Inflammatory macrophage (primary cell): ENCODE measurements at places on chromosomes 6 and 20.

- no peak for DNase-seq
Observed at GRCh38 chr20:8912731-8913130, 156.2 kb upstream of the PLCB4 start.

GRCh38 chr6:91754691-91755090 lies 1167.8 kb upstream of the MAP3K7 start:
- DNase-seq = no peak

GRCh38 chr6:45427726-45428125 lies 50.0 kb upstream of the SUPT3H start:
- peak; percentile 72 for DNase-seq

GRCh38 chr6:1329708-1330107 lies 17.8 kb downstream of the FOXQ1 start:
- DNase-seq = no peak

DNA sequence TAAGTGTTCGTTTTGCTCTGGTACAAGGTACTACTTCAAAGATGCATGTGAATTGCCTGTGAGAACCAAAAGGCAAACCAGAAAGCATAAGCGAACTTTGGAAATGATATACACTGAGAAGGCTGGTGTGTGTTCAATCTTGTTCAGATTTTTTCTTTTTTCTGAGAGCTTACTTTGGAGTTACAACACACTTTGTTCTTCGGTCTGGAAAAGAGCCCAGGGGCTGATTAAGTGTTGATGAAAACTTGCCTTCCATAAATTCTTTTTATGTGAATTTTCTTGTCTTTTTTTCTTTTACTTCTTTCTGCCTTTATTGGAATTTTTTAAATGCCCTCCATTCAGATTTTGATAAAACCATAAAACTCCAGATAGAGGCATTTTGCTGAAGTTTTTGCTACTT lies 395.1 kb upstream of the SASH1 start:
- DNase-seq = no peak

DNA sequence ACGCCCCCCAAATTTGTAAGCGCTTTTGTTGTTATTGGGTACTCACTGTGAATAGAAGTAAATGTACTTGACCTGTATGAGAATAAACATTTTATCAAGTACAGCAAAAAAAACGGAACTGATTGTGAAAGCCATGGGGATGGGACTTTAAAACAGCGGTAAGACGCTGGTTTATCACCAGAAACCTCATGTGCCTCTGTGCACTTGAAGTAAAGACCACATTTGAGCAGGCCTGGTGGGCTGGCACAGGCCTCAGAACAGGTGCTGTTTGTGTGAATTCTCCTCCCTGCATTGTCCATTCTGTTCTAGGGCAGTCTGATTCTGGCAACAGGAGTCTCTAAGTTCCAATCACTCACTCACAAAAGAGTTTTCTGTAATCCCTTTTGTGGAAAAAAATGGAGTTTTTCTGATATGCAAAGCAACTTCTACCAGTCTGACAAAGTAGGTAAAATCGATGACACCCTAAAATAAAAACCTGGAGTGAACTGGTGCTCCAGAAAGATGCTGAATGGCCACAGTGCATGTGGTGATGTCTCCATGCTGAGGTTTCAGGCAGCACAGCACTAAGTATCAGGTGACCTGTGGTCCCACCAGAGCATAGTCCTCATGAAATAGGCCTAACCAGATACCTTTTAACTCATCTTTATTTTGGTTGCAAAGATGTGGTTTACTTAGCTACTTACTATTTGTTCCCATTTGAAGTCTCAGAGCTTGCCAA lies 53.9 kb downstream of the STX7 start:
- DNase-seq = no peak

GRCh38 chr6:12280458-12280857 lies 9.7 kb upstream of the EDN1 start:
- DNase-seq = no peak

DNA sequence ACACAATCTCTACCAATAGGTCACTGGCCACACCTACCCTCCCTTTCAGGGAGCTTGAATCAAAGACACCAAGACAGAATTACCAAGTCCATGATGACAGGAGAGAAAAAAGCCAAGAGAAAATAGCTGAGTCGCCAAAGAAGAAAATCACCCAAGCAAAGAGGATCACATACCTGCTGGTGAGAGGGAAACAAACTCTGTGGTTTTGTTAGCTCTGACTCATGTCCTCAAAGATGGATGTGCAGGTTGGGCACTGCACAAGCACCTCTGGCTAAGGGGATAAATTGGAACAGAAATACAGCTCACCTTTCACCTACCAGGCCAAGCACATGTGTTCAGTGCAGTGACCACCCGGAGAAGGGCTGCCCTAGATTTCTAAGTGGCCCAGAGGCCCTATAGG lies 114.8 kb downstream of the TFAP2A start:
- no peak for DNase-seq

DNA sequence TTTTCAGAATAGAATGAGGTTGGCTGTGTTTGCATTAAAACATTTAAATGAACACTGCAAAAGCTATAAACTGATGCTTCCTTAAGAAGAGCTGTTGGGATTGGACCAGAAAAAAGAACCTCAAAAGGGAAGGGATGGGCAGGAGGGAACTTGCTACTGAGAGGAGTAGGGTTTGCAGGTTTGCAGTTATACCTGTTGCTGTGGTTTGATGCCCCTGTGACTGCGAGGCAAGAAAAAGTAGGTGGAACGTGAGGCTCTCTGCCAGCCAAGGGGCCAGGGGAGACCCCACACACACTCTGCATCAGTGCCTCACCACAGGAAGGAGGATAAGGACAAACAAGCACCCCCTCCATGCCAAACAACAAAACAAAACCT lies 197.2 kb downstream of the BCAS1 start:
- no peak for DNase-seq

- no peak for DNase-seq
Observed at GRCh38 chr20:25076731-25077609, 5.0 kb downstream of the VSX1 start.

DNA sequence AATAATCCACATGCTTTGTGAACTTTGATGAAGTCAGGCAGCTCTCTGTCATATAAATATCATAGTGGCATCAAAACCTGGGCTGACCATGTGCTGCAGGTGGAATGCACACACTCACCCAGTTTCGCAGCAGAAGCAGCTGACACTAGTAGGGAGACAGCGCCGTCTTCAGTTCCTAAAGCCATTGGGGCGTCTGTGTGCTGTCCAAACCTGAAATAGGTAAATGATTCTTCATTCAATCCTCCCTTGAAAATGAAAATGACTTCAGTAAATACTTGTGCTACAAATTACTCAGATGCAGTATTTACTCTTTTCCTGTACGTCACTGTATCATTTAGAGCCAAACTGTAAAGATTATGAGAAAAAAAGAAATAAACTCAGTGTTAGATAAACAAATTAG lies 127.5 kb downstream of the EYA4 start:
- DNase-seq = no peak

DNA sequence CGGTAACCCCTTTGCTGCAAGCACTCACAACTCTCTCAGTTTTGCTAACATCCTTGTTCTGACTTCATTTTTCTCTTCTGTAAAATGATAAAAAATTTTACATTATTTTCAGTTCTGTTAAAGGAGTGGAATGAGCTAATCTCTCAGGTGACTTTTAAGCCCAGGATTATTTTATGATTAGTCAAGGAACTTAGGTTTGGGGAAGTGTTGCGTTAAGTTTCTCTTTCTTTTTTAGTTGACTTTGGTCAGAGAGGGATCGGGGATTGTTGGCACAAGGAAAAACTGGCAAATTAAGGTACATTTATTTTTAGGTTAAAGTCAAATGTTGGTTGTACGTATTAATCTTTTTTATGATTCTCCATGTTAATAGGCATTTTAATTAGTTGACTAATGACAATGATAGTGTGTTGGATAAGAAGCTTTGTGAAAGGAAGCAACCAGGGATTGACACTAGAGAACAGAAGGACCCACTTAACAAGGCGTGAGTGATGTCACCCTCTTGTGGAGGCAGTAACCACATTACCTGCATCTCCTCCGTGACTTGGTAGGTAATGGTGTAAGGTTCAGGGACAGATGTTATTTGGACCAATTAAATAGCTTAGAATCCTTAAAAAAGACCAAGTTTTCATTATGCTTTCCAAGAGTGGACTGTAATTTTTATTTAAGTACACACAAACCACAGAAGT lies 31.6 kb downstream of the CD83 start:
- peak; percentile 36 for DNase-seq

DNA sequence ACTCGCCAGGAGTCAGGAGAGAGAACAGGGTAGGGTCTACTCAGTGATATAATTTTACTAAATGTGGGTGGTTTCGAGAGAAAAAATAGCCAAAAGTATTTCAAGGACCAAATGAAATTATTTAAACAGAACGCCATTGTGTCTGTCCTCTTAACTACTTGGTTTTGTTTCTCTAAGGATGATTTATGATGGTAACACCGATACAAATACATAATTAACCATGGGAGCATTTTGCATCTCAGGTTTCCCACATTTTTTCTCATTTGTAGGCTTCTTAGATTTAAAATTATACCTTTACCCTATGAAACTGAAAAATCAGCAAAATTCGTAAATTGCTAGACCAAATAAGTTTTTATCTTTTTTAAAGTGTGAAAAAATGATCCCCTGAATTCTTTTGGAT lies 188.2 kb downstream of the ZFP64 start:
- DNase-seq = no peak

GRCh38 chr20:59333951-59334350 lies 33.5 kb downstream of the EDN3 start:
- DNase-seq = no peak

DNA sequence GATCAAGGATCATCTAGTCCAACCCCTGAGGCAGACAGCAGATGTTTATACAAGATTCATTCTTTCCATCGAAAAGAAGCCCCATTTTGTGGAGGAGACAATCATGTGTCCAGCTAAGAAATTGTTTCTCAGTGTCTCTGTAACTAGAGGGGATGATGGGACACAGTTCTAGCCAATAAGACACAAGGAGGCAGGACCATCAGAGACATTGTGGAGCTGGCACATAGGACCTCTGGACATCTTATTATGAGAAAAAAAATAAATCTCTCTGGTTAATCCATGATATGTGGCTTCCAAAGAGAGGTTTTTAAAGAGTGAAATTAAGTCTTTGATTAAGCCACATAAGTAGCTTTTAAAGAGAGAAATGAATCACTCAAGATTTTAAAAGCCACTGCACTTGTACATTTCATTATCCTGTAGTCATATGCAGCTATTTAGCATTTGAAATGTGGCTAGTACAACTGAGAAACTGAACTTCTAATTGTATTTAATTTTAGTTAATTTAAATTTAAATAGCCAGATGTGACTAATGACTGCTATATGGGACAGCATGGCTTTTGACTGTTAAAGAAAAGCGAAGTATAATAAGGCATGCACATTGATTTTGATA lies 176.8 kb downstream of the TASP1 start:
- DNase-seq = no peak

- no peak for DNase-seq
Observed at GRCh38 chr20:25024171-25024570, 31.6 kb upstream of the APMAP start.

- no peak for DNase-seq
Observed at GRCh38 chr20:3930265-3931206, 41.3 kb downstream of the PANK2 start.

GRCh38 chr6:119119989-119120388 lies 41.5 kb upstream of the FAM184A start:
- DNase-seq = peak; percentile 65

GRCh38 chr6:107711412-107712236 lies 112.5 kb downstream of the SCML4 start:
- DNase-seq = no peak

GRCh38 chr20:48904566-48905296 lies 16.8 kb upstream of the ARFGEF2 start:
- peak; percentile 87 for DNase-seq

DNA sequence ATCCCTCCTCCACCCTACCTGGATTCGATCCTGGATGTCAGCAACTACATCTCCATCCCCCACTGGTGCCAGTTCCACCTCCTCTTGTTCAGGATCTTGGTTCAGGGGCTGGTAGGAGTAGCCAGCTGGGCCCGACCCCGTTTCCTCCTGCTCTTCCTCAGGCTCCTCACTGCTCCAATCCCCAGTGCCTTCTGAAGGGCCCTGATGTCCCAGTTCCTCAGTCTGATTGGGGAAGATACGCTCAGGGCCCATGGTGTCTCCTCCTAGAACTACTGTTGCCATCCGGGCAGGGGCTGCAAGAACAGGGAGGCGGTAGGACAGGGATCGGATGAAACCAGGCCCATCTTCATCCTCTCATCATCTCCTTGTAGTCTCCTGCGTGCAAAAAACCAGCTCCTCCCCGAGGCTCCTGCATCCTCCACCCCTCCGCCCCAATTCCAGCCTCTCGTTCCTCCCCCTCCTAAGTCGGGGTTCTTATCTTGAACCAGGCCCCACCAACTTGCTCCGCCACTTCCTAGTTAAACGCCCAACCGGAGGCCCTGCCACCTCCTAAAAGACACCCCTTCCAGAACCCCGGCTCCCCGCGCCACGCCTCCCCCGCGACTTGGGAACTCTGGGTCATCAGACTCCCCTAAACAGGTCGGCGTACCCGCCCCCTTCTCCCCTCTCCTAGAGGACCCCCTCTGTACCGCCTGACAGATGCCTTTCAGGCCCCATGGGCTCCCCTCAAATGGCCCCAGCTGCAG lies 476 bp downstream of the MEA1 start:
- DNase-seq = peak; percentile 25

DNA sequence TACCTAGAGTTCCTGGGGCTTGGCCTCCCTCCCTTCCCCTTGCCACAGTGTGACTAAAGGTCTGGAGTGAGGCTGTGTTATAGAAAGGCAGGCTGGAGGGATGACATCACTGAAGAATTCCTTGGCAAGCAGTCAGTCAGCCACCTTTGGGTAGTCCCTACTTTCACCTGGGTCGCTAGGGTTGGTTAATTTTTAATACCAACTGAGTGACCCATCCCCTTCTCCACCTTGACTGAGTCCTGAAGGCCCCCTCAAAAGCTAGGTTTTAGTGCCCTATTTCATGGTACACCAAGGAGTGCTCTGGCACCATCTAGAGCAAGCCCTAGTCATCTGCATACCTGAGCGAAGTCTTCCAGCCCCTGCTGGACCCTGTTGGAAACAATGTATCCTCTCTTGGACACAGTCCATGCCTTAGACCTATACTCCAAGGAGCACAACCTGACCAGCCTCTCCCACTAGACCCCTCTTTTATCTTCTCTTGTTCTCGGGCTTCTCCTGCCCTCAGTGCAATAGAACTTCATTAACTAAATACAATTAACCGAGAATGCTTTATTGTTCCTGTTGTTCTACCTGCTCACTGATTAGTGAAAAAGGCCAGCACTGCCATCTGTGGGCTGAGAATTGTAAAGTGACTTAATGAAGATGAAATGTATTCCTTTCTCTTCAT lies 44.6 kb downstream of the RIN2 start:
- no peak for DNase-seq

- DNase-seq = no peak
Observed at GRCh38 chr6:138250513-138251247, 32.4 kb upstream of the PBOV1 start.

DNA sequence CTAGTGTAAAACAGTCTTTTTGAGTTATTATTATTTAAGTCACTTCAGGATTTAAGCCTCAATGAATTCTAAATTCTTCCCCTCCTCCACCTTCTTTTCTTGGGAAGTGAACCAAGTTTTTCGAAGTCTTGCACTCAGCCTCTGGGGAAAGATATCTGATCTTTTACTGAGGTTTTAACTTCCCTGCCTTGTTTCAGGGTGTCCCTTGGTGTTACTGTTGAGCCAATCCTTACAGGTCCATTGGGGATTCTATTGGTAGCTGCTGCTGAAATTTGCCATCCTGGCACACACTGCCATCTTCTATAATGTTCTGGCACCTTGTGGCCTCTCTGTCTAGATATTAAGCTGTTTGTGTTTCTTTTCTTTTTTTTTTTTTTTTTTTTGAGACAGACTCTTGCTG lies 31.7 kb downstream of the BEND6 start:
- DNase-seq = no peak
